GM04503 (cell line): ENCODE measurements at places on chromosomes 3 and 15.
A peak's percentile ranks its signal among the peaks of the same experiment; 100 is the strongest.

DNA sequence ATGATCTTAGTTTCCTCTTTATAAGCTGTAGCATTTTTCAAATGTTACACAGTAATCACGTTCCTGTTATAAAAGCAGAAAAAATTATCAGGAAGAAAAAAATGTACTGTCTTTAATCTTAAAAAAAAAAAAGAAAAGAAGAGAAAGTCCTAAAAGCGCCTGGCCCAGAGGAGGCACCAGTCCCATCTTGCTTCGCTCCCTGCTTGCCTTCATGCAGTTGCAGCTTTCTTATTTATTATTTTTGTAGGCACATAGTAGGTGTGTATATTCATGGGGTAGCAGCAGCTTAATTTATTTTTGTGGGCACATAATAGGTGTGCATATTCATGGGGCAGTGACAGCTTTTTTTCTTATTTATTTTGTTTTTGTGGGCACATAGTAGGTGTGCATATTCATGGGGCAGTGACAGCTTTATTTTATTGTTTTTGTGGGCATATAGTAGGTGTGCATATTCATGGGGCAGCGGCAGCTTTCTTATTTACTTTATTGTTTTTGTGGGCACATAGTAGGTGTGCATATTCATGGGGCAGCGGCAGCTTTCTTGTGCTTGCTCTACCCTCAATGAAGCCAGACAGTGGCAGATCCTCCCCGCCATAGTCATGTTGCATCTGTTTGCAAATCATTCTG is 5.5 kb upstream of the EHD4 start:
- no peak for DNase-seq

DNA sequence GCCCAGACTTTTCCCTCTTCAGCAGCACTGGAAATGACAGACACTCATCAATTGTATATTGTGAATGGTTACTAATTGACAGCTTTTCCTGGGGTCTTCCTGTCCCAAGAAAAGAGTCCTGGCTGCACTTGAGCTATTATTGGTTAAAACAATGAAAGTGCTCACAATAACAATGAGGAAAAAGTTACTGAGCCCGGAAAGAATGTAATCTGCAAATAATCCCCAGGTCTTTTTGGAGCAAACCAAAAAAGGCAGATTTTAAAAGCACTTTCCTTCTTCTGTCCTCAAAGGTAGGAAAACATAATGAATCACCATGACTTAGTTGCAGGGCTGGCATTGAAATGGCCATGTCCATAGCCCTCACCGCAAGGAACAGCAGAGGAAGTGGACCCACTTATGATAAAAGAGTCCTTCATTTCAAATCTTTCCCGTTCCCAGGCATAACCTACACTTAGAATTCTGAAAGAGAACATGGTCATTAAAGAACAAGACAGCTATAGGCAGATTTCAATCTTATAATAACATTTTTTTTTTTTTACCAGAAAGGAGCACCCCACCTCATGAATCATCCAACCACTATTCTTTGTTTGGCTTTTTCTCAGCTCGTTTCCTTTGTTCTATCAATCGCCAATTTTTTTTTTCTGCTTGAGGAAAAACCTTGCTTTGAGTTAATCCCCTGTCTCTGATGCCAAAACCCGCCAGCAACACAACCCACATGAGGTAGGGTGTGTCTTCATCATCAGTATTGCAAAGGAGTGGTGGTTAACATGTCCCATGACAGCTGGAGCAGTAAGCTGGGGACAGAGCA is 35.5 kb upstream of the ATP1B3 start:
- DNase-seq: no peak

- no peak for DNase-seq
Observed at GRCh38 chr15:39744334-39745103, 38.1 kb downstream of the FSIP1 start.

DNA sequence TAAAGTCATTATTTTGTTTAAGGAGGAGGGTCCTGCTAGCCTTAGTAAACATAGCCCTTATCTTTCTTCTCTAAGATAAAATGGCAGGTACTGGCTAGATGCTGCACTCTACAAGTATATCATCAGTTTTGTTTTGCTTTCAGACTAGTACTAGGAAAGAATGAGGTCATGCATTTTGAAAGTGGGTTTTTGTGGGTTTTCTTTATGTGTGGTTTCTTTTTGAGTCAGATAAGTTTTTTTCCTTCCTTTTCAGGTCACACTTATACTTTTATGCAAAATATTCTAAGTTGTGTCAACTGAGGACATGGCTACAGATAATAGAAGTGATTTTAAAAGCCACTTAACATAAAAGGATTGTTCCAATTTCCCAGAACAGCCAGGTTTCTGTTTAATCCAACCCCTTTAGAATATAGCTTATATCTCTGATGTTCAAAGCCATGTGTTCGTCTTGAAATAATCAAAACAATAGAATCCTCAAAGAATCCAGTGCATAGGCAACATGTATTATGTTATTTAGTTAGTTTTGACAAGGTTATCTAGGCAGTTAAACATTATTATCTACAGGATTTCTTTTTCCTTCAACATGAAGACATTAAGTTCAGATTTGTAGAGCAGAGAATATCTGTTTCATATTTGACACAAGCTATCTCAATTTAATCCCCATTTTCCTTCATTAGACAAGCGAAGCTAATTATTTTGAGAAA is 406.2 kb downstream of the RBMS3 start:
- peak; percentile 28 for DNase-seq

GRCh38 chr3:111867889-111868426 is 8.9 kb downstream of the PHLDB2 start:
- DNase-seq: no peak

- peak; percentile 21 for DNase-seq
Observed at GRCh38 chr15:51144021-51144532, 49.4 kb upstream of the TNFAIP8L3 start.

DNA sequence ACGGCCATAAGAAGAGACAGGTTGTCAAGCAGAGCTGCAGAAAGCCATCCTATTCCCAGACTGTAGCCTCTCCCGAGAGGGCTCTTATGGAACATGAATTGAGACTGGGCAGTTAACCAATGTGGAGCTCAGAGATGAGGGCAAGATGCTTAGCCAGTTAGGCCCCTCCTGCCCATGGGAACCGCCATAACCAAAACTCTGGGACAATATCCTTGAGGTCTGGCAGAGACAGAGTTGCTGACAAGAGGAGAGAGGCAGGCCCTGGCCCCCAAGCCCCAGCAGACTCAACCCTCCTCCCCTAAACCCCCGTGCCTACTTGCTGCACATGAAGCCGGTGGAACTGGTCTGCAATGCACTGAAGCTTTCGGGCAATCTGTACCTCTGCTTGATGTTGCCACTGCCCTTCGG is 4.8 kb downstream of the BMF start:
- DNase-seq: no peak

DNA sequence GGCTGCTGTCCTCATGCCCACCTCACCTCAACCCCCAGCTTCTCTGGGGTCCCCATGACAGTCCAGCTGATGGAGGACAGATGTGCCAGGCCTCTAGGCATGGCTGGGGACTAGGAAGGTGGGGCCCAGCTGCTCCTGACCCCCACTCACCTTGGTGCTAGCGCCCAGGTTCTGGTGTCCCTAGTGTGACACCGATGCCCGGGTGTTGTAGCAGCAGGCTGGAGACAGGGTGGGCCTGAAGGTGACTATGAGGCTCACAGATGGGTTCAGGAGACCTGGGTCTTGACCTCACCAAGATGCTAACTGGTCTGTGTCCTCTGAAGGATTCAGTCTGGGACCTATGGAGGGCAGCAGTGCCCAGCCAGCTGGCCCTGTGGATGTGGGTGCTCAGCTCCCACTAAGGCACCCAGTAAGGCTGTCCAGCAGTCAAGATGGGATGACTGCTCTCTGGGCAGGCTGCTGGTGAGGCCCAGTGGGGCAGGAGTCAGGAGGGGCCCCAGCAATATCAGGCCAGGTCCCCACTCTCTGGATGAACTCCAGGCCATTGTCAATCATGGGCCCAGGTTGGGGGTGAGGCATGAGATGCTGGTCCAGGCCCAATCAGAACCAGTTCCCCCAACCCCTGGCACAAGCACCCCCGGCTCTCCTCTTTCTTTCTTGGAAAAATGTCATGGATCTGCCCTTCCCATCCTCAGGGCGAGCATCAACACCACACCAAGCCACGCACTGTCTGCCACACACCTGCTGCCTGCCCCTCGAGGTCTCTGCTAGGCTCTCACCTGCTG is 33.0 kb downstream of the ALDH1L1 start:
- no peak for DNase-seq

DNA sequence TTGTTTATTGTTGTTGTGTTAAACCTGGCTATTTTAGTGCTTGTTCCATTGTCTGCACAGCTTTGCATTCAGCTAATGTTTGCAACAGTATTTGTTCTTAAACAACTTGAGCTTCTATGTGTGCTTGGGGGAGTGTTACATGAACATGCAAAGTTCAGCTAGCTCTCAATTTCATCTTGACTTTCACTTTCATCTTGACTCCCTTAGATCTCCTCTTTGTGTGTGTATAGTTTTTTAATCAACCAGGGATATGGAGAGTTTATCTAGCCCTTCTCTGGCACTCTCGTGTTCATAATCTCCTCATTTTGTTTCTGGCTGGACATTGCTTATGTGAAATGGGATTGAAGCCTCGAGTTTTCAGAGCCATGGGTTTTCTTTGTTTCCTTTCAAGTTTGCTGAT is 212.4 kb upstream of the ZBTB20 start:
- DNase-seq: no peak

- no peak for DNase-seq
Observed at GRCh38 chr3:43031889-43032545, 52.9 kb downstream of the GASK1A start.

DNA sequence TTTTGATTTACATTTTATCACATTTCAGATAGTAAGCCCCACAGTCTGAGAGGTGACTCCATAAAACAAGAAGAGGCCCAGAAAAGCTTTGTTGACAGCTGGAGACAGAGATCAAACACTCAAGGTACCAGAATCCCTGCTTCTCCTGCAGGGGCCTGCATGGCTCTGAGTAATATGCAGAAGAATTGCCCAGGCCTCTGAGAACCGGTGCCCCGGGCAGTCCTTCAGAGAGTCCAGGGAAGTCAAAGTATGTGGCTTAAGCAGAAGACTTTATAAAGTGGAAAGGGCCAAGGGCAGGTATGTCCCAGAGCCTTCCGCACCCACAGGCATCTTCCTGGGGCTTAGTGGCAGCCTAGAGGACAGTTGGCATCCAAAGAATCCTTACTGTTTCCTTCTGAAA is 12.8 kb downstream of the ATRIP start:
- no peak for DNase-seq

DNA sequence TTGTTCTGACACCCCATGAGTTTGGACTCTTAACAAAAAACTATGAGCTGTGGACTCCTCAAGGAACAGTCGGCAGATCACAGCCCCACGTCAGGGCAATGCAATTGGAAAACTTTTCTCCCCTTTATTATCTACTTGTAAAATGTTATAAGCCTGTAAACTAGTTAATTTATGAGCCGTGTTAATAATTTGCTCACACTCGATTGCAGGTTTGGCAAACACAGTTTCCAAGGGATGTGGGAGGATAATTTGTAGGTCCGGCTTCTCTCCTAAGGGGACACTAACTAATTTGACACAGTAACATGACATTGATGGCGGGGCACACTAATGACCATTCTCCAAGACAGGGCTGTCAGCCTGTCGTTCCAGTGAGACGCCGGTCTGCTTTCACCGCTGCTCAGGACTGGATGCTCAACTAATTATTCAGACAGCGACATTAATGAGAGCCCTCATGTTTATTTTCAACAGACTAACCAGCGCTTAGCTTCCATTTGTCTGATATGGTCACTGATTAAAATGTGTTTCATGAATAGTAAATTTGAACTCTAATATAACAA is 222.1 kb downstream of the FOXP1 start:
- no peak for DNase-seq

- no peak for DNase-seq
Observed at GRCh38 chr15:95298729-95299128, 1031.8 kb upstream of the NR2F2 start.

DNA sequence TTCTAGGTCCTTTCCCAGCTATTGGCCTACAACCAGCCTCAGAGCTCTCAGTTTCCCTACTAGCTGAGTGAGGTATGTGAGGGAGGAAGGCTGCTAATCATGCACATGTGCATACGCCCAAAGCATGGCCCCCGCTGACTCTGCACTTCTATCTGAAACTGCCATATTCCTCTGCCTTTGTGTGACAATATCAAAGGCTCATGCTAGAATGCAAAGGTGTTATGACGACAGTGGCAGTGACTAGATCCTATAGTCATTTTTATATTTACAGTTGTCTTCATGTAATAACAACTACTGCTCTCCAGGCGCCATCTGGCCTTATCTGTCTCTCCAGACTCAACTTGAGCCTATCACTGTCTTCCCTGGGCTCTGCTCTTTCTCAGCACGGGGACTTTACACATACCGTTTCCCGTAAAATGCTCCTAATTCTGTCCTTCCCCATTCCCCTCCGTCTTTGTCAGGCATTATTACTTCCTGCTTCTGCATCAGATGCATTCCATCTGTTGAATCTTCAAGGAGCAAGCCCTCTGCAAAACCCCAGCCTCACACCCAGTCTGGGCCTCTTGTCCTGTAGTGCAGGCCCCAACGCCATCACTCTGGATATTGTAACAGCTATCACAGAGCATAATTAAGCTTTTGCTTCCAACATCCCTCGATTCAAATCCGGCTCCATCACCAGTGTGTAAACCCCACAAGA is 102.5 kb downstream of the PDCD6IP start:
- no peak for DNase-seq

GRCh38 chr3:22555753-22556435 is 647.2 kb upstream of the UBE2E2 start:
- DNase-seq: no peak

- DNase-seq: no peak
Observed at GRCh38 chr3:108088697-108089096, 2.1 kb downstream of the CD47 start.

- DNase-seq: no peak
Observed at GRCh38 chr15:31039961-31040360, 48.5 kb upstream of the MTMR10 start.

GRCh38 chr15:39631357-39631756 is 50.5 kb downstream of the THBS1 start:
- DNase-seq: no peak

- DNase-seq: no peak
Observed at GRCh38 chr3:73586628-73587027, 38.1 kb downstream of the PDZRN3 start.

GRCh38 chr15:65060641-65061397 is 7.0 kb downstream of the RASL12 start:
- no peak for DNase-seq

DNA sequence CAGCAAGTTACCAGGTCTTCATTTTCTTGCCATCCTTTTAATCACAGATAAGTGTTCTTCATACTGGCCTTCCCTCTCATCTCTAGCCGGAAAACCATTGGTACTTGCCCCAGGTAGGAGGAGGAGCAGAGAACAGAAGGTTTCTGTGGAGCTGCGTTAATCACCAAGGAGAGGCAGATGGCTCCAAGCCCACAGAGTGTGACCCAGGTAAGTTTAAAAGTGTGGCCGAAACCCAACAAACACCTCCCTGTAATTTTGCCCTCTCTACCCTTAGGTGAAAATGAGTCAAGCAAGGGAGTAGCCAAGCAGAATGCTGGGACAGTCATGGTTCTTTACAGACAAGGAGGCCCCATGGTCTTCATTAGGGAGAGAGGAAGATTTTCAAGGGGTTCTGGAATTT is 37.3 kb downstream of the NFKBIZ start:
- no peak for DNase-seq

GRCh38 chr3:149000206-149000745 is 8.9 kb downstream of the GYG1 start:
- DNase-seq: no peak

- no peak for DNase-seq
Observed at GRCh38 chr15:91073077-91073476, 27.0 kb upstream of the SV2B start.
